A549 treated with Hydrocortisone at 1 μM for 4 hours (cell line): ENCODE measurements at places on chromosomes 3 and 15. TPM values are rescaled to one million over a fixed set of nuclear protein-coding genes. Genes with fewer than 3 reads are reported as not detected.

Gene GOLGA8T
- total RNA-seq: 0.91 to 1.7 TPM (median 1.6 TPM) in 5 replicates

Gene NANOGP8
- total RNA-seq: not detected in 5 replicates

Gene MCTP2
- not detected in 5 replicates for total RNA-seq

Gene LTK
- 0.03 to 0.10 TPM (median 0.07 TPM) in 5 replicates for total RNA-seq

Gene IGF2BP2
- total RNA-seq: 10.7 to 14.9 TPM (median 12.9 TPM) in 5 replicates

Gene TMEM266
- total RNA-seq: 0.15 to 0.33 TPM (median 0.23 TPM) in 5 replicates

Gene C3orf20
- total RNA-seq: 0.08 TPM in 1 of 5 replicates, not detected in the others

Gene MYRIP
- total RNA-seq: 0.05 TPM in 1 of 5 replicates, not detected in the others

Gene FOXB1
- not detected in 5 replicates for total RNA-seq

Gene TUSC7
- total RNA-seq: not detected in 5 replicates

Gene IL20RB
- total RNA-seq: 0.67 to 1.6 TPM (median 0.97 TPM) in 5 replicates

Gene GABRR3
- not detected in 5 replicates for total RNA-seq

Gene CCDC39
- not detected in 5 replicates for total RNA-seq

Gene OXTR
- total RNA-seq: 9.0 to 11.6 TPM (median 9.7 TPM) in 5 replicates

Gene SERINC4
- 0.06 to 0.28 TPM (median 0.08 TPM) in 5 replicates for total RNA-seq

Gene GPR87
- 2.3 to 2.7 TPM (median 2.6 TPM) in 5 replicates for total RNA-seq

Gene CASR
- not detected in 5 replicates for total RNA-seq

Gene C3orf33
- total RNA-seq: 5.6 to 6.9 TPM (median 6.3 TPM) in 5 replicates

Gene BMF
- 1.2 to 1.6 TPM (median 1.5 TPM) in 5 replicates for total RNA-seq

Gene NR1I2
- not detected in 5 replicates for total RNA-seq

Gene MEX3B
- total RNA-seq: 3.2 to 4.5 TPM (median 4.2 TPM) in 5 replicates

Gene ZIC1
- total RNA-seq: 0.01 to 0.18 TPM (median 0.10 TPM) in 3 of 5 replicates, not detected in the others

Gene KCNAB1
- total RNA-seq: not detected in 5 replicates

Gene CA12
- 166 to 192 TPM (median 183 TPM) in 5 replicates for total RNA-seq

Gene ARMC8
- total RNA-seq: 31.1 to 51.6 TPM (median 41.2 TPM) in 5 replicates

Gene FGD5
- 0.01 to 0.05 TPM (median 0.03 TPM) in 3 of 5 replicates, not detected in the others for total RNA-seq

Gene PATL2
- total RNA-seq: 0.11 to 0.23 TPM (median 0.17 TPM) in 4 of 5 replicates, not detected in the other

Gene SPESP1
- total RNA-seq: not detected in 5 replicates

Gene EOGT
- 8.4 to 14.1 TPM (median 10.1 TPM) in 5 replicates for total RNA-seq

Gene IGSF11
- total RNA-seq: 3.5 to 4.8 TPM (median 4.4 TPM) in 5 replicates

Gene MASP1
- total RNA-seq: 0.02 to 0.06 TPM (median 0.05 TPM) in 3 of 5 replicates, not detected in the others

Gene ADAMTS17
- total RNA-seq: 0.06 to 0.15 TPM (median 0.09 TPM) in 4 of 5 replicates, not detected in the other

Gene RTP4
- total RNA-seq: not detected in 5 replicates

Gene TP63
- 0.10 to 0.22 TPM (median 0.20 TPM) in 5 replicates for total RNA-seq

Gene LOXL1
- 0.17 to 1.2 TPM (median 0.68 TPM) in 5 replicates for total RNA-seq

Gene CEP19
- 2.5 to 3.4 TPM (median 2.7 TPM) in 5 replicates for total RNA-seq

Gene SLC24A5
- not detected in 5 replicates for total RNA-seq

Gene SIAH2
- 12.8 to 18.9 TPM (median 17.8 TPM) in 5 replicates for total RNA-seq

Gene SPG11
- 6.8 to 9.5 TPM (median 9.0 TPM) in 5 replicates for total RNA-seq

Gene OSBPL10
- total RNA-seq: 17.0 to 24.1 TPM (median 20.0 TPM) in 5 replicates

Gene ULK3
- total RNA-seq: 31.5 to 35.9 TPM (median 33.9 TPM) in 5 replicates

Gene RARRES1
- 6.8 to 10.6 TPM (median 8.7 TPM) in 5 replicates for total RNA-seq

Gene NAA50
- total RNA-seq: 132 to 194 TPM (median 149 TPM) in 5 replicates

Gene LMAN1L
- total RNA-seq: 0.09 to 0.15 TPM in 2 of 5 replicates, not detected in the others

Gene ERC2
- 0.25 TPM in 2 of 5 replicates, not detected in the others for total RNA-seq

Gene TNK2
- 22.6 to 27.7 TPM (median 23.2 TPM) in 5 replicates for total RNA-seq

Gene LRRN1
- not detected in 5 replicates for total RNA-seq

Gene NPAP1
- not detected in 5 replicates for total RNA-seq

Gene ARGFX
- total RNA-seq: not detected in 5 replicates
